Fibroblast of skin of left quadriceps (primary cell): ENCODE measurements at places on chromosomes 13 and 19.

- DNase-seq: no peak
These were observed 15.5 kb downstream of the SIX5 start for GRCh38 chr19:45753548-45753947.

DNA sequence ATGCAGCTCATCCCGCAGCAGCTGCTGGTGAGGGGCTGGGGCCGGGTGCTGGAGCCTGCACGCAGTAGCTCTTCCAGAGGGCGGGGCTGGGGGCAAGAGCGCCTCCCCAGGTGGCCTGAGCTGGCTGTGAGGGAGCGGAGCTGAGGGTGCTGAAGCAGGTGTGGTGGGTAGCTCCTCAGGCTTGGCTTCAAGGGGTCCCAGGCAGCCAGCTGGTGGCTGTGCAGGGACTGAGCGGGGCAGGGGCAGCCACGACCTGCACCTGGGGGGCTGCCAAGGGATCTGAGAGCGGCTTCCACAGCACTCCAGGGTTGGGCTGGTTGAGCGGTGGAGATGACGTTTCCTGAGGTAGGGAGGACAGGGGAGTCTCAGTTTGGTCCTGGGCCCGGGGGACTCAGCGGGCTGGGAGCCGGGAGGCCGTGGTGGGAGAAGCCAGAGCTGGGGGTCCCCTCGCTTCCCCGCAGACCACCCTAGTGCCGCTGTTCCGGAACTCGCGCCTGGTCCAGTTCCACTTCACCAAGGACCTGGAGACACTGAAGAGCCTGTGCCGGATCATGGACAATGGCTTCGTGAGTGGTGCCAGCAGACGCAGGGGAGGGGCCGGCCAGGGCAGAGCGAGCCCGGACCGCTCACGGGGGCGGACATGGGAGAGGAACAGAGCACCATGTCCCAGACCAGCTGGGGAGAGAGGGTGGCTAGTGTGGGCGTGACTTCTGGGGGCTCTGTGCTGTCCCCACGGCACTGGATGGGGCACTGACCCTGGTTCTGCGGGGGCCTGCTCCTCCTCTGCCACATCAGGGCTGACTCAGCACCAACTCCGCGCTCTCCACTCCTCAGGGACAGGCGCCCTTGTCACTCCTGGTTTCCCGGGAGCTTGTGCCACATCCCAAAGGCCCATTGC lies 7.4 kb downstream of the PTOV1 start:
- no peak for DNase-seq

DNA sequence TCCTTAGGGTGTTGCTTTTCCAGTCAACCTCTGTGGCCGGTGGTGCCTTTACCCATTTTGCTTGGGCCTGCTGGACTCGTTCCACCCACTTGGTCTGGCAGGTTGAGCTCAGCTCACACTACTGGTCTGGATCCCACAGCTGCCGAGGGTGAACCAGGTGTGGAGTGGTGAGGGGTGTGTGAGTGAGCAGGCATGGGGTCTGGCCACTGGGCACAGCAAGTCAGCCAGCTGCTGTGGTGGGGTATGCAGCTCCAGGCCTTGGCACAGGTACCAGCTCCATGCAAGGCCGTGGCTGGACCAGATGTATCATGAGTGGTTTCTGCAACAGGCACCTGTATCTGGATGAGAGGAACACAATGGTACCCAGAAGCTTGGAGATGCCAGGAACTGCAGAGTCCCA lies 277.6 kb upstream of the KLHL1 start:
- DNase-seq: no peak

- DNase-seq: peak; percentile 76
These were observed 131.2 kb downstream of the IRS2 start for GRCh38 chr13:109655206-109655600.

GRCh38 chr13:111398715-111399299 lies 78.4 kb downstream of the TEX29 start:
- DNase-seq: no peak

- DNase-seq: no peak
These were observed 102.6 kb downstream of the LRCH1 start for GRCh38 chr13:46655377-46656180.

DNA sequence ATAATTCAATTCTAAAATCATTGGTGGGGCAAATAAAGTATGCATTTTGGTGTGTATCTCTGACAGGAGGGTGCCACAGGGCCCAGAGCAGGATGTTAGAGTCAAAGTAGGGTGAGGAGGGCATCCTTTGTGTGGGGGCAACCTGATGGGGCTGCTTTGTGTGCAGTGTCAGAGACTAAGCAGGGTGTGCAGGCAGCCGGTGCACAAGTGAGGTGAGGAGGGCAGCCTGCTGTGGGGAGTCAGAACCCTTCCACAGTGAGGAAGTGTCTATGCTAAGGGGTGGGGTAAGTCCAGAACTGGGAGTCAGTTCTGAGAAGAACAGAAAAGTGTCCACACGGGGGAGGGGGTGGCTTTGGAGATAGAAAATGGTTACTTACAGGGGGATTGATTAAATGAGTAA lies 40.7 kb downstream of the RB1 start:
- no peak for DNase-seq

- no peak for DNase-seq
These were observed 429.4 kb downstream of the TBC1D4 start for GRCh38 chr13:75052616-75053015.

DNA sequence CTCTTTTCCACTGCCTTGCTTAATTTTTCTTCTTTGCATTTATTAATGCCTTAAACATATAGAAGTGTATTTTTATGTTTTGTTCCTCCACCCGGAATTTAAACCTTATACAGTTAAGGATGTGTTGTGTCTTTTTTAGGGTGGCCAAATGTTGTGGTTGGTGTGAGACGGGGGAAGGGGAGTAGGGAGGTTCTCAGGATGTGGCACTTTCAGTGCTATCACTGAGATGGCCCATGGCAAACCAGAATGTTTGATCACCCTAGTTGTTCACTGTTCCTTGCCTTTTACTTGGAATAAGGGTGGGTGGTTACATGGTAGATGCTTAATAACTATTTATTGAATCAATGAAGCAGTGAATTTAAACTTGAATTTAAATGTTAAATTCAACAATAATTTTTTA lies 216.0 kb upstream of the SLITRK1 start:
- DNase-seq: no peak

GRCh38 chr13:81275666-81276258 lies 934.8 kb upstream of the SPRY2 start:
- no peak for DNase-seq

GRCh38 chr13:67966065-67966464 lies 735.9 kb upstream of the PCDH9 start:
- no peak for DNase-seq

DNA sequence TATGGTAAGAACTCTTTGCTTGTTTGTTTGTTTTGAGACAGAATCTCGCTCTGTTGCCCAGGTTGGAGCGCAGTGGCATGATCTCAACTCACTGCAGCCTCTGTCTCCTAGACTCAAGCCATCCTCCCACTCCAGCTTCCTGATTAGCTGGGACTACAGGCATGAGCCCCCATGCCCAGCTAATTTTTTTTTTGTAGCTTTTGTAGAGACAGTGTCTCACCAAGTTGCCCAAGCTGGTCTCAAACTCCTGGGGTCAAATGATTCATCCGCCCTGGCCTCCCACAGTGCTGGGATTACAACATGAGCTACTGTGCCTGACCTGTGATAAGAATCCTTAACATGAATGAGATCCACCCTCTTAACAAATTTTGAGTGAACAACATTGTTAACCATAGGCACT lies 183.9 kb upstream of the TSHZ3 start:
- DNase-seq: no peak

- DNase-seq: no peak
These were observed 28.1 kb downstream of the TFDP1 start for GRCh38 chr13:113612607-113613006.

DNA sequence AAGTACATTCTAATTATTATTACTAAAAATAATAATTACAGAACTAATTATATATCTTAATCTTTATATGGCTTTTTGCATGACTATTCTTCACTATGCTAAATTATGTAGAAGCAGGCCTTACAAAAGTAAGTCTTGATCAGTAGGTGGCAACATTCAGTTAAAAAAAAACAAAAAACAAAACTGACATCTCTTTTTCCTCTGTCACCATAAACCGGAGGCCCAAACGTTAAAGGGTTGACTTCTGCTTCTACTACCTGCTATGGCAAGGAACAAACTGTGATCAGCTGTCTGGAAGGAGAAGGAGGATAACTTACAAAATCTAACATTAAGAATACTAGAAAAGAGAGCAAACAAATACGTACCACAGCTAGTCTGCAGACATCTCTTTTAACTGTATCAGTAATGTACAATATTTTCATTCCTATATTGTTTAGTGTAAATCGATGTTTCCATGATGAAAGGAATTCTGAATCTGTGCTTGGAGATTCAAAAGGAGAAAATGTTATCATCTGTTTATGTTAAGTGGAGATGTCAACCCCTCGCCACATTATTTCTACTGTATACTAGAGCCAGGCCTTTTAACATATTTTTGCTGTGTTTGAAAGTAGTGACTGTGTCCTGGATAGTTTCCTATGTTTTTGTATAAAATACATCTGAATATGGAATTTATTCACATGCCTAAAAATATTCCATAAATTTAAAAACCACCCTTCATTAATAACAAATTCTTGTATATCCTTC lies 1525.4 kb downstream of the SLITRK1 start:
- no peak for DNase-seq

GRCh38 chr13:72952529-72953141 lies 106.2 kb upstream of the KLF5 start:
- DNase-seq: no peak

DNA sequence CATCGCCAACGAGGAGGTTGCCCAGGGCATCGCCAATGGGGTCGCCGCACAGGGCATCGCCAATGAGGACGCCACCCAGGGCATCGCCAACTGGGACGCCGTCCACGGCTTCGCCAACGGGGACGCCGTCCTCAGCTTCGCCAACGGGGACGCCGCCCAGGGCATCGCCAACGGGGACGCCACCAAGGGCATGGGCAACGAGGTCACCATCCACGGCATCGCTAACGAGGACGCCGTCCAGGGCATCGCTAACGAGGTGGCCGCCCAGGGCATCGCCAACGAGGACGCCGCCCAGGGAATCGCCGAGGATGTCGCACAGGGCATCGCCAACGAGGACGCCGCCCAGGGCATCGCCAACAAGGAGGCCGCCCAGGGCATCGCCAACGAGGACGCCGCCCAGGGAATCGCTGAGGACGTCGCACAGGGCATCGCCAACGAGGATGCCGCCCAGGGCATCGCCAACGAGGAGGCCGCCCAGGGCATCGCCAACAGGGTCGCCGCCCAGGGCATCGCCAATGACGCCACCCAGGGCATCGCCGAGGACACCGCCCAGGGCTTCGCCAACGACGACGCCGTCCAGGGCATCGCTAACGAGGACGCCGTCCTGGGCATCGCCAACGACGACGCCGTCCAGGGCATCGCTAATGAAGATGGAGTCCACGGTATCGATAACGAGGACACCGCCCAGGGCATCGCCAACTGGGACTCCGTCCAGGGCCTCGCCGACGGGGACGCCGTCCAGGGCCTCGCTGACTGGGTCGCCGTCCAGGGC lies 945.7 kb downstream of the TUBA3C start:
- no peak for DNase-seq

DNA sequence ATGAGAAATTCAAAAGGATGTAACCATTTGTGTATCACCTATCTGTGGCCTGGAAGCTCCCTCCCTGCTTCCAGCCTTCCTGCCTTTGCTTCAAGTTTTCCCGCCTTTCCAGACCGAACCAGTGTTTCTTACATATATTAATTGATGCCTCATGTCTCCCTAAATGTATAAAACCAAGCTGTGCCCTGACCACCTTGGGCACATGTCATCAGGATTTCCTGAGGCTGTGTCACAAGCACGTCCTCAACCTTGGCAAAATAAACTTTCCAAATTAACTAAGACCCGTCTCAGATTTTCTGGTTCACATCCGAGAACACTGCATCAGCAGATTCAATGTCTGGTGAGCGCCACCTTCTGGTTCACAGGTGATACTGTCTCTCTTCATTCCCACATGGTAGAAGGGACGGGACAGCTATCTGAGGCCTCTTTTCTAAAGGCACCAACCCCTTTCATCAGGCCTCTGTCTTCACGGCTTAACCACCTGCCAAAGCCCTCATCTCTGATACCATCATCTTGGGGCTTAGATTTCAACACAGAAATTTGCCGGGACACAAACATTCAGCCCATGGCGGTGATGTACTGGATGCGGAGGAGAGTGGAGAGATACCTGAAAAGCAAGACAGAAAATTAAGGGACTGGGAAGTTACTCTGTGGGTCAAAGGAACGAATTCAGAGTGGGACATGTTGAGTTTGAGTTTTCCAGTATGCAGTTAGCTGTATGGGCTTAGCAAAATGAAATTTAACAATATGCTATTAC lies 58.7 kb upstream of the PABPC3 start:
- DNase-seq: peak; percentile 22

DNA sequence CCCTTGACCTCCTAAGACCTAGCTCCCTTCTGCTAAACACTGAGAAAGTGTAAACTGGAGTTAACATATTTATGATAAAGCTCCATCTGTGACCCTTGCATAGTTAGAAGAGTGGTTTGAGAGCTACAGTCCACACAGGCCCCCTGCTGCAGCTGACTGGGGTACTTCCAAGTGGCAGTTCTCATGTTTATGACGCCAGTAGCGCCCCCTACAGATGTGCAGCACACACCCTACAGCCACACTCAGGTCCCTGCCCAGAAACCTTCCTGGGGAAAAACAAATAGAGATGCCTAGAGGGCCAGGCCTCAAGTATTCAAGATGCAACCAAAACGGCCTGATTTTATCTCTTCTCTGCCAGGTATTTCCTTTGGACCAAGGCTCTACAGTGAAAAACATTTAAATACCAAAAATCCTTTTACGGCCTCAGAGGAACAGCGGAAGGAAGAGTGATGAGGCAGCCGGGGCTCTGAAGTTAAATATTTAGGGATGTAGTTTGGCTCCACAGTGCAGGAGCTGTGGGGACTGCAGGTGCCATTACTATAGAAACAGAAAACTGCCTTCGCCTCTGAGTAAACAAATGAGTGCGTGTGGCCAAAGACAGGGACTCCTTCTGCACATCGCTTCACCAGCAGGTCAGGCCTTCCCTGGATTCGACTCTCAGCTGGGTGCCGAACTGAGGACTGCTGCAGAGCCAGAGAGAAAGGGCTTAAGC lies 553.1 kb downstream of the EFNB2 start:
- DNase-seq: no peak

GRCh38 chr19:13152356-13152973 lies 2.3 kb downstream of the IER2 start:
- DNase-seq: no peak

DNA sequence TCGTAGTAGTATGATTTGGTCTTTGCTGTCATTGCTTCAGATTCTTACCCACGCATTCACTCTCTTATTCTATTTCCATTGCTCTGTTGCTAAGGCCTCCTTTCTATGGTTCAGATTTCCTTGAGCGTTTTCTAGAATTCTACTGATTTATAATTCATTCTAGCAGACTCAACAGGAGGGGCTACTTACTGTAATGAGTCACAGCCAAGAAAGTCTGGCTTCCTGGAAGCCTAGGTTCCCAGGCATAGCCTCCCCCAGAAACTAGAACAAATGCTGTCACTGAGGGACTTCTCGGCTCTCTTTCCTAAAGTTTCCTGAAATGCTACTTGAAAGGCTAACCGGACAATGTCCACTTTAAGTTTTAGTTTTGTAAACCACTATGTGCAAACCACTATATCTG lies 47.7 kb upstream of the SPATA13 start:
- no peak for DNase-seq
